AG10803 (cell line): ENCODE measurements at places on chromosomes 1 and 21.

DNA sequence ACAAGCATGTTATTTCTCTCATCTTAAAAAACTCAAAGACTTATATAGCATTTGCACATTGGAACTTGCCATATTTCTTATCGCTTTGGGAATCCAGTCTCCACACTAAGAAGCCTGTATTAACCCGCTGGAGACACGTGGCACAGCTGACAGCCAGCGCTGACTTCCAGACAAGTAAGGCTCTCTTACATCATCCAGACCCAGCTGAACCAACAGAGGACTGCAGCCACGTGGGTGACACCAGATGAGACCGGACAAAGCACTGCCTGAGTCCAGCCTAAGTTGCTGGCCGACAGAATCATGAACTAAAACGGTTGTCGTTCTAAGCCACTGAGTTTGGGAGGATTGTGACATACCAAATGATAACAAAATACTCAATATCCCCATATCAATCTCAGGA is 6.3 kb upstream of the CD247 start:
- DNase-seq = no peak

GRCh38 chr1:154129391-154129970 is 25.4 kb downstream of the NUP210L start:
- no peak for DNase-seq

DNA sequence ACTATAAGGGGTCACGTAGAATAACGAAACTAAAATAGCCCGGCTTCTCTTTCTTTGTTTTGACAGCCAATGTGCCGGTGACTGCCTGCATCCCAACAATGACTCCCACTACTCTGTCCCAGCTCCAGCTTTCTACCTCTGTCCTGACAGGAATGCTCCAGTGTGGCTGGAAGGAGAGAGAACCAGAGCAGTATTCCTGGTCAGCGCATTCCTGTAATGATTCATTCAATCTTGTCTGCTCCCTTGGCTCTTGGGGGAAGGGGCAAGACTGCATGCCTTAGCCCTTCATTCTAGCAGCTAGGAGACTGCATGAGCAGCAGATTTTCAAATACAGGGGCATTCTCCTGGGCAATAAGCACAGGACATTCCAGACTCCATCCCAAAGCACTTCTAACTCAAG is 132.1 kb upstream of the PRMT6 start:
- peak; percentile 27 for DNase-seq

DNA sequence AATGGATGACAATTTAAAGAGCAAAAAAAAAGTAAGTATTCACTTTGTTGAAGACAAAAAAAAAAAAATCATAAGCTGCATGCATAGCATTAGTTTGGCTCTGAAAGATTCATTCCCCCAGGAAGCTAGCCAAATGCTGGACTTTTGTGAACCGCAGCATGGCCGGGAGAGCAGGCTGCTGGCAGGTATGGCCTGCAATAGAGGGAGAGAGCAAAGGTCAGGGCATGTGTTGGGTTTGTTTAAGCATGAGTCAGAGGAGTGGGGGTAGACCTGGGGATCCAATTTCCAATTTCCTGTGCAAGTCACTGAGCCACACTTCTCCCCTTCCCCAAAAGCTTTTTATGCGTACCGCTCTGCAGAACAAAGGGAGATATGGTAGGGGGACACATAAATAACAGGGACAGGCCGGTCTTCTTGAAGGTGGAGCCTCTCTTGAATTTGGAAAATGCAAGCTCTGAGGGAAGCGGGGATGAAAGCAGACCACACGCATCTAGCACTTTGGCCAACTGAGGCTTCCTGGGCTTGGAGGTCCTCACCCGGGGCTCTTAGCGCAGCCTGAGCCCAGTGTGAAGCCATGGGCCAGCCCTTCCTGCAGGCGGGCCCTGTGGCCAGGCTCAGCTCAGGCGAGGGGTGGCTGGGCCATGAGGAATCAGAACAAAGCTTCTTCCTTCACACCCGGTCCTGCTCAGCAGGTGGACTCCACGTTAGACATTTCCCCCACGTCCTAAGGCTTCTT is 171.1 kb downstream of the TOMM20 start:
- peak; percentile 77 for DNase-seq

GRCh38 chr1:29753771-29754572 is 517.6 kb downstream of the PTPRU start:
- DNase-seq = no peak

GRCh38 chr1:115479055-115479482 is 141.0 kb upstream of the NGF start:
- DNase-seq = no peak

- DNase-seq = no peak
Measured at GRCh38 chr1:157209514-157209913, 71.3 kb upstream of the ETV3 start.

- DNase-seq = no peak
Measured at GRCh38 chr1:101451888-101452287, 215.1 kb downstream of the S1PR1 start.

DNA sequence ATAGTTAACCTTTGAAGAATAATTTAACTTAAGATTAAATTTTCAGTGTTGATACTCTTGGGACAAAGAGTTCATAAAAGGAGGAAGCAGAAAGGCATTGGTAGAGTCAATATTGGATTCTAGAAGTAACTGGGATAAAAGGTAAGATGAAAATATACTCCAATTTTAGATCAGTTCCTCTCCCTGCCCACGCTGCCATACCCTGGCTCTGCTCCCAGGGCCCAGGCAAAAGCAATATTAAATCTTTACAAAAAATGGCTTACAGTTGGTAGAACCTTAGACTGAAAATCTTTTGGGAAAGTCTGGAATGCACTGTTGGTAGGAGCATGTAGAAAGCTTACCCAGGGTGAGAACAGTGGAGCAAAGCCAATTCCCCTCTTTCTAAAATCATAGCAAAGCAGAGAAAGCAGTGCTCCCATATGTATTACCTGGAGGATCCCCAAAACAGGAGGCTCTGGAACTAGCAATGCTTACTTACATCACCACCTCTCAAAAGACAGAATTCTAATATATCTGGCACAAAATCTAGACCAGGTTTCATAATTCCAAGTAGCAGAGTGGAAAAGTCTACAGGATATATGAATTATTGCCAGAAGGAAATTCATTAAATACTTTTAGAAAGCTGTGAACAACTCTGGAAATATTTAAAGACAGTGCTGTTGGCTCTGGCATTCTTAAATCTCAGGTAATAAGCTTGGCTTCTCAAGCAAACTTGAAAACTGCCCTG is 24.5 kb downstream of the KIAA0319L start:
- peak; percentile 50 for DNase-seq

DNA sequence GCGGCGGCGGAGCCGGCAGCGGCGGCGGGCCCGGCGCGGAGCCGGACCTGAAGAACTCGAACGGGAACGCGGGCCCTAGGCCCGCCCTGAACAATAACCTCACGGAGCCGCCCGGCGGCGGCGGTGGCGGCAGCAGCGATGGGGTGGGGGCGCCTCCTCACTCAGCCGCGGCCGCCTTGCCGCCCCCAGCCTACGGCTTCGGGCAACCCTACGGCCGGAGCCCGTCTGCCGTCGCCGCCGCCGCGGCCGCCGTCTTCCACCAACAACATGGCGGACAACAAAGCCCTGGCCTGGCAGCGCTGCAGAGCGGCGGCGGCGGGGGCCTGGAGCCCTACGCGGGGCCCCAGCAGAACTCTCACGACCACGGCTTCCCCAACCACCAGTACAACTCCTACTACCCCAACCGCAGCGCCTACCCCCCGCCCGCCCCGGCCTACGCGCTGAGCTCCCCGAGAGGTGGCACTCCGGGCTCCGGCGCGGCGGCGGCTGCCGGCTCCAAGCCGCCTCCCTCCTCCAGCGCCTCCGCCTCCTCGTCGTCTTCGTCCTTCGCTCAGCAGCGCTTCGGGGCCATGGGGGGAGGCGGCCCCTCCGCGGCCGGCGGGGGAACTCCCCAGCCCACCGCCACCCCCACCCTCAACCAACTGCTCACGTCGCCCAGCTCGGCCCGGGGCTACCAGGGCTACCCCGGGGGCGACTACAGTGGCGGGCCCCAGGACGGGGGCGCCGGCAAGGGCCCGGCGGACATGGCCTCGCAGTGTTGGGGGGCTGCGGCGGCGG is 1.0 kb downstream of the ARID1A start:
- DNase-seq = no peak
